Psoas muscle (tissue), 8 donors: ENCODE measurements at places on chromosomes 2 and 18.

DNA sequence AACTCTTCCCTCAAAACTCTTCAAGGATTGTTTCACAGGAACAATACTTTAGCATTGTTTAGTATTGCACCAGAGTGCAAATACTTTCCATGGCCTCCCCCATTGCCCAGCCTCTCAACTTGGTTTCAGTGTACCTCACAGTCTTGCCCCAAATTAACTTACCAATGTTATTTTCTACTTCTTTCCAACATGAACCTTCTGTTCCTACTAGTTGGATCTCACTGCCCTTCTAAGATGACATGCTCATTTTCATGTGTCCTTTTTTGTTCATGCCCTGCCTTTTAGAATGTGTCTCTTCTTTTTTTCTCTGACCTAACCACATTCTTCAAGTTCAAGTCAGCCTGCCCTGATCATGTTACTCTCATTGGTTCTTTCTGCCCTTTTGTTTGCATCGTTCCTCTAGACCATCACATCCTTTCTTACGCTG, 4.1 kb downstream of the SPATS2L start:
- H3K4me3 ChIP-seq: no peak overlapping the region
- peaks cover 73% of the 10 kb centered on the region for H3K4me1 ChIP-seq
- no peaks in the 10 kb centered on the region for H3K27me3 ChIP-seq

- no peak for DNase-seq
- H3K4me1 ChIP-seq: no peaks in the 10 kb centered on the region
- H3K4me3 ChIP-seq: no peak overlapping the region
- H3K27ac ChIP-seq: no peak overlapping the region
- H3K36me3 ChIP-seq: no peaks in the 10 kb centered on the region
These were observed 255.3 kb upstream of the POU3F3 start for GRCh38 chr2:104598636-104599035.

- H3K4me1 ChIP-seq: peaks cover 25% of the 10 kb centered on the region
- no peak for DNase-seq
- H3K27ac ChIP-seq: no peak overlapping the region
- H3K27me3 ChIP-seq: no peaks in the 10 kb centered on the region
These were observed 280.8 kb downstream of the SETBP1 start for GRCh38 chr18:44961288-44961995.

DNA sequence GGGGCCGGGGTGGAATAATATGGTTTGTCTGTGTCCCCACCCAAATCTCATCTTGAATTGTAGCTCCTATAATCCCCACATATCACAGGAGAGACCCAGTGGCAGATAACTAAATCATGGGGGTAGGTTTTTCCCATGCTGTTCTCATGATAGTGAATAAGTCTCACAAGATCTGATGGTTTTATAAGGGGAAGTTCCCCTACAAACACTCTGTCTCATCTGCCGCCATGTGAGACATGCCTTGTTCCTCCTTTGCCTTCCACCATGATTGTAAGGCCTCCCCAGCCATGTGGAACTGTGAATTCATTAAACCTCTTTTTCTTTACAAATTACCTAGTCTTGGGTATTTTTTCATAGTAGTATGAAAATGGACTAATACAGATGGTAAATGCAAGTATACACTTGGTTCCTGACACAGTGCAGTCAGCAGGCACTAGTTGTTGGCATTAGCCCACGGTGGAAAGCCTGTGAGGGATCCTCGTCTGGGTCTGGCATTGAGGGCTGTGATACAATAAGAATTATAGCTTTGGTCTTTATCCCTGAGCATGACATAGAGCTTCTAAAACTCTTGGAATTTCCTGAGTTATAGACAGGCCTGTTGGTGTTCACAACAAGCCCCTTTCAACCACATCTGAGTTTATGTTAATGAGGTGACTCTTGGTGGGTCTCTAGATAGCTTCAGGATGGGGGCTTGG, 135.8 kb downstream of the CABLES1 start:
- H3K27ac ChIP-seq: no peak overlapping the region
- H3K4me1 ChIP-seq: no peaks in the 10 kb centered on the region
- no peaks in the 10 kb centered on the region for H3K27me3 ChIP-seq
- no peak overlapping the region for H3K4me3 ChIP-seq
- no peaks in the 10 kb centered on the region for H3K36me3 ChIP-seq

- H3K27ac ChIP-seq: no peak overlapping the region
- no peak overlapping the region for H3K4me3 ChIP-seq
- DNase-seq: no peak
- no peaks in the 10 kb centered on the region for H3K4me1 ChIP-seq
These were observed 327.6 kb downstream of the NCKAP5 start for GRCh38 chr2:133240491-133241223.

GRCh38 chr2:238445409-238446190, 18.9 kb downstream of the ASB1 start:
- H3K27ac ChIP-seq: no peak overlapping the region
- DNase-seq: no peak
- no peaks in the 10 kb centered on the region for H3K36me3 ChIP-seq
- peaks cover 19% of the 10 kb centered on the region for H3K4me1 ChIP-seq
- H3K27me3 ChIP-seq: no peaks in the 10 kb centered on the region

DNA sequence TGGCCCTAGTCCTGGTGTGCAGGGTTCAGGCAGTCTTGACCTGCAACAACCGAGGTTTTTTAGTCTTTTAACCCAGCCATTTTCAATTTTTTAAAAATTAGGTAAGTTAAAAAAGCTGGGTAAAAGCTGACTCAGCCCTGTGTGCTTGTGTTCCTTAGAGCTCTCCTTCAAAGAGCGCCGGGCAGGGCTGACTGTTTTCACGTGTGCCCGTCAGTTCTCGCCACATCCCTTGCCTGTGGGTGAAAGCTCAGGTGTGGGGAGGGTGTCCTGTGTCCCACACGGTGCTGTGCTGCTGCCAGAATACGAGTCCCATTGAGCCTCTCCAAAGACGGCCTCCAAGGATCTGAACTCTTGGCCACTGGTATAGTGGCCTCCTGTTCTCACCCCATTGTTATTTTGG, 5.3 kb upstream of the ANO7 start:
- peaks cover 32% of the 10 kb centered on the region for H3K36me3 ChIP-seq
- H3K4me3 ChIP-seq: no peak overlapping the region
- no peaks in the 10 kb centered on the region for H3K4me1 ChIP-seq
- no peaks in the 10 kb centered on the region for H3K27me3 ChIP-seq
- no peak overlapping the region for H3K27ac ChIP-seq
- DNase-seq: no peak

DNA sequence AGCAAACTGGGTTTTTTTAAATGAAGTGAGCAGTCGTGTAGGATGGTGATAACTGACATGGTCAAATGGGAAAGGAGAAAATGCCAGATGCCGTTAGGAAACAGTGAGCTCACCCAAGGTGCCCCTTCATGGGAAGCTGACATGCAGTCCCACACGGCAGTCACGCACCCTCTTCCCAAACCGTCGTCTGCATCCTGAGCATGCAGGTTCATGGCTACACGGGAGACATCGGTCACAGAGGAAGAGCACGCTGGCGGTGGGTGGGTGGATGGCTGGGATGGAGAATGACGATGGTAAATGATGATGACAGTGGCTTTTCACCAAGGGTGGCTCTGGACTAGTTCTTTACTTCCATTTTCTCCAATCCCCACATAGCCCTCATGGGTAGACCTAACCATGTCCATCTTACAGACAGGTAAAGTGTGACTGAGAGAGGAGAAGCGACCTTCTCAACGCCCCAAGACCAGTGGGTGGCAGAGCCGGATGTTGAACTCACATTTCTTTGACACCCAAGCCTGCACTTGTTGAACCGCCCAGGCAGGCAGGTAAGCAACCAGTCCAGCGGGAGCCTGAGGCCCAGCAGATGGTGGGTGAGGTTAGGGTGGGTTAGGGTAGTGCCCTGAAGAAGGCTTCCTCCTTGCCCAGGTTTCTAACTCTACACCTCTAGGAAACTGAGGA, 44.5 kb downstream of the TNS1 start:
- H3K4me3 ChIP-seq: no peak overlapping the region
- H3K27ac ChIP-seq: no peak overlapping the region
- peaks cover 21% of the 10 kb centered on the region for H3K4me1 ChIP-seq
- no peaks in the 10 kb centered on the region for H3K27me3 ChIP-seq
- H3K36me3 ChIP-seq: no peaks in the 10 kb centered on the region

GRCh38 chr2:118492335-118492734, 355.1 kb downstream of the EN1 start:
- DNase-seq: no peak
- H3K4me3 ChIP-seq: no peak overlapping the region
- no peaks in the 10 kb centered on the region for H3K4me1 ChIP-seq
- H3K27me3 ChIP-seq: no peaks in the 10 kb centered on the region

GRCh38 chr2:217520356-217521010, 482.3 kb downstream of the TNS1 start:
- peaks cover 10% of the 10 kb centered on the region for H3K4me1 ChIP-seq
- no peaks in the 10 kb centered on the region for H3K27me3 ChIP-seq
- no peaks in the 10 kb centered on the region for H3K36me3 ChIP-seq

GRCh38 chr2:143830476-143830875, 689.4 kb downstream of the ZEB2 start:
- no peaks in the 10 kb centered on the region for H3K36me3 ChIP-seq
- H3K4me3 ChIP-seq: no peak overlapping the region
- no peaks in the 10 kb centered on the region for H3K27me3 ChIP-seq
- H3K4me1 ChIP-seq: no peaks in the 10 kb centered on the region

GRCh38 chr2:29753671-29754444, 167.5 kb downstream of the ALK start:
- H3K27ac ChIP-seq: no peak overlapping the region
- H3K27me3 ChIP-seq: no peaks in the 10 kb centered on the region
- H3K4me3 ChIP-seq: no peak overlapping the region
- H3K4me1 ChIP-seq: no peaks in the 10 kb centered on the region
- H3K36me3 ChIP-seq: no peaks in the 10 kb centered on the region

- H3K4me1 ChIP-seq: peaks cover 12% of the 10 kb centered on the region
- DNase-seq: no peak
- no peak overlapping the region for H3K4me3 ChIP-seq
- no peaks in the 10 kb centered on the region for H3K27me3 ChIP-seq
- H3K27ac ChIP-seq: no peak overlapping the region
- peaks cover 8% of the 10 kb centered on the region for H3K36me3 ChIP-seq
These were observed 19.4 kb downstream of the MMADHC start for GRCh38 chr2:149568138-149568537.

DNA sequence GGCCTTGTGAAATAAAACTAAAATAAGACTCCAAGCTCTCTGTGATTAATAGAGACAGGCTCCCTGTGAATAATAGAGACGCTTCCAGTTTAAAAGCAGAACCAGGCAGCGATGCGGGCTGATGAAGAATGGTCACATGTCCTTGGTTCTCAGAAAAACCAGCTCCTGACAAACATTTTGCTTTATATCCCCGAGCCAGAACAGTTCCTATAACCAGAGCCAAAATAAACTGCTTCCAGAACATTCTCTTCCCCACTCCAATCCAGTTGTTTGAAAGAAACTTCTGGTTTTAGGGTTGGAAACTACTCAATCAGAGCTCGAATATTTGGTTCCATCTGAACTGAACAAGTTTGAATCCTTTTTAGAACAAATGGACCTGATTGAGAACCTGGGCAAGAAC, 213.7 kb downstream of the TSN start:
- H3K27ac ChIP-seq: no peak overlapping the region
- DNase-seq: peak; percentile 44
- H3K4me1 ChIP-seq: no peaks in the 10 kb centered on the region
- H3K36me3 ChIP-seq: no peaks in the 10 kb centered on the region

DNA sequence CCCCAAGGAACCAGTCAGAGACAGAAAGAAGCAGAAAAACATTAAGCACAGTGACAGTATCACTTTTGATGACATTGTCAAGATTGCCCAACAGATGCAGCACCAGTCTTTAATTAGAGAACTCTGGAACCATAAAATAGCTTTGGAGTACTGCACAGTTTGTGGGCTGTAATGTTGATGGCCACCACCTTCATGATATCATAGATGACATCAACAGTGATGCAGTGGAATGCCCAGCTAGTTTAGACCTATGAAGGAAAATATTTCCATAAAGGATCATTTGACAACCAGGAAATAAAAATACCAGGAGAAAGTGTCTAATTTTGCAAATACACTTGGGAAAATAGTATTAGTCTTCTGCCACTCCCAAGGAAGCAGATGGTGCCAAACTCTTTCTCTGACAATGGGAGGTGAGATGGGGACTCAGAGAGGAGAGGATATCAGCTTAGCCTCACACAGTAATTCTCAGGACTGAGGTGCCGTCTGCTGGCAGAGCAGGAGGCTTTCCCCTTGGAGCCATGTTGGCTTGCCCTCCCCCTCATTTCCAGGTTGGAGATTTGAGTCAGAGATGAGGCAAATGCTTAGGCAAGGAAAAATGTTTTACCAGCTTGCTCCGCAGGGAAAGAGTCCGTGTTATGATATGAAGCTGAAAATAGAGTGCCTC, 107.5 kb upstream of the CELF4 start:
- H3K27ac ChIP-seq: no peak overlapping the region
- no peak overlapping the region for H3K4me3 ChIP-seq
- no peaks in the 10 kb centered on the region for H3K27me3 ChIP-seq

DNA sequence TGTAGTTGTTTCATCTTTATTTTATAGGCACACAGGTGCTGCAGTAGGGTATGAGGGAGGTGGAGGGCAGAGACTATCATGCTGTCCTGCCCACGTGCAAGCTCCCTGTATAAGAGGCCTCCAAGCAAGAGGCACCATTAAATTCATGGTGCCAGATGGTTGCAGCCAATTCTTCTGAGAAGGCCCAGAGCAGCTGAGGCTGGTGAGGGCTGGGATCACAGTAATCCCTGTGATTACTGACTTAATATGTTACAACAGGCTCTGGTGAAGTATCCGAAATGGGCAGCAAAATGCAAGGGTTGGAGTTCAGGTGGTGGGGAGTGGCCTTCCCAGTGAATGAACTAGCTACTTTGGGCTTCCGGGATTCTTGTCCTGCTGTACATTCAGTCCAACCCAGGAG, 191.9 kb upstream of the SMAD2 start:
- no peak overlapping the region for H3K27ac ChIP-seq
- DNase-seq: no peak
- no peaks in the 10 kb centered on the region for H3K27me3 ChIP-seq
- no peaks in the 10 kb centered on the region for H3K4me1 ChIP-seq

- peaks cover 24% of the 10 kb centered on the region for H3K4me1 ChIP-seq
- peak overlapping the region; percentile 90 for H3K27ac ChIP-seq
- H3K36me3 ChIP-seq: peaks cover 3% of the 10 kb centered on the region
These were observed 8.1 kb upstream of the HES6 start for GRCh38 chr2:238247841-238248453.

DNA sequence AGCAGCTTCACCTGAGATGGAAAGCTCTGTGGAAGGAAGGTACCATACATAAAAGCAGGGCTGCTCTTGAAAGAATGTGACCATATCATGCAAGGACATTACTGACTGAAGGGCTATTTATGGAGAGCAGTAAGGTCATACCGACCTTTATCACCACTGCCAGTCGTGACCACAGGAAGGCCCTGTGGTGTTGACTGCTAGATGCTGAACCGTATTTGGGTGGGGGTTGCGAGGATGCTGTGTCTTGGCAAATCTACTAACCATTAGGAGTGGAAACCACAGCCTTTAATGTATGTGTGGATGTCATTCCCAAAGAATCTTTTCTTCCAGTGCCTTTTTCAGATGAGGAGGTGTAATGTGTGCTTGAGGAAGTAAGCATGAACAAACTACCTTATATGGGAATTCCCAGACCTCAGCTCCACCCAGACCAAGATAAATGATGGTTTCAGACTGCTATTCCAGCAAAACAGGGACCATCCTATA, 60.8 kb downstream of the LIMS1 start:
- no peaks in the 10 kb centered on the region for H3K36me3 ChIP-seq
- H3K27me3 ChIP-seq: no peaks in the 10 kb centered on the region
- peaks cover 56% of the 10 kb centered on the region for H3K4me1 ChIP-seq
- no peak overlapping the region for H3K4me3 ChIP-seq
- H3K27ac ChIP-seq: peak overlapping the region; percentile 60
- no peak for DNase-seq

GRCh38 chr2:54176577-54176976, 61.2 kb downstream of the ACYP2 start:
- no peak overlapping the region for H3K4me3 ChIP-seq
- no peak overlapping the region for H3K27ac ChIP-seq
- H3K4me1 ChIP-seq: no peaks in the 10 kb centered on the region
- H3K36me3 ChIP-seq: no peaks in the 10 kb centered on the region
- peak; percentile 59 for DNase-seq
